C1 segment of cervical spinal cord (tissue), 14 donors: ENCODE measurements at places on chromosomes 7 and 10.

DNA sequence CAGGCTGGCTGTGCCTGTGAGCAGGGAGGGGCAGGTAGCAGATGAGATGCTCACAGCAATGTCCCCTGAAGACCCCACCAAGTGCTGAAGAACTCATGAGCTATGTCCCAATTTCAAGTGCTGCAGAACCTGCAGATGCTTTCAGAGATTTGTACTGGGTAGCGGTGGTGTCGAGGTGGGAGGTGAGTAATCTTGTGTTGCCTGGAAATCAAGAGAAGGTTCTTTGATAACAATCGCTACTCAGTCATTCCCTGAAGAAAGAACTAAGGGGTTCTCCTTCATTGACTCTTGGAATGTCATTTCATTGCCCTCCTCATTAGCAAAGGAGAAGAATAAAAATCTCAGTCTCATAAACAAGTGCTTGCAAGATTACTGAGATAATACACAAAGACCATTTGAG lies 246.4 kb downstream of the EMX2 start:
- no peak for DNase-seq

- DNase-seq, result no peak
These were observed 10.3 kb downstream of the CRHR2 start for GRCh38 chr7:30671793-30672465.

DNA sequence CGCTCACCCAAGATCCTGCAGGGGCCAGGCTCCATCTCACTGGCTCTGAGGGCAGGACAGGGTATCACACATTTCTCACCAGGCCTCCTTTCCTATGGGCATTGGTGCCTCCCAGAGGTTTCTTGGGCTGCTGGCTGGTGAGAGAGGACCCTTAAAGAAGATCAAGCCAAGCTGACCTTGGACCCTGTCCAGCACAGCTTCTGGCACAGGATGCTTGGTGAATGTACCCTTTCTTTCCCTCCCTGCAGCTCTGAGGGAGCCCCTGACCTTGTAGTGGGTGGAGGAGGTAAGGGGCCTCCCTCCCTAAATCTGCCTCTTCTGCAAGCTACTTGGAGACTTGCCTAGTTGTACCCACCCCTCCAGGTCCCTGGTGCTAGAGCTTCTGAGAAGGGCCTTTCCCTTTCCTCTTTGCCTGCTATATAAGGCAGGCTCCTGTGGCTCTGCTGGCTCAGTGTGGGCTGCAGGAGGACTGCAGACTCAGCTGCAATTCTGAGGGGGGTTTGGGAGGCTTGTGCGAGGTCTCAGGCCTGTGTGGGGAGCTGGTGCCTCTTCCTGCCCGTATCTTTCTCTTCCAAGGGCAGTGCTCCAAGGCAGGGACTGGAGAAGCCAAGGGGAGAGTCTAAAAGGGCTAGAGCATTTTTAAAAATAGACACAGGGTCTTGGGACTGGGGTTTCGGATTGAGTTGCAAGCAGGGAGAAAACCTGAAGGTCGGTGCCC lies 11.7 kb upstream of the TRIM8 start:
- DNase-seq, result no peak

- peak; percentile 69 for DNase-seq
These were observed at the start of gene ZCCHC24 for GRCh38 chr10:79445161-79445976. TSS of gene ZCCHC24 (minus strand) at chr10:79445624. CDS start at chr10:79445440, 184 bp downstream.

DNA sequence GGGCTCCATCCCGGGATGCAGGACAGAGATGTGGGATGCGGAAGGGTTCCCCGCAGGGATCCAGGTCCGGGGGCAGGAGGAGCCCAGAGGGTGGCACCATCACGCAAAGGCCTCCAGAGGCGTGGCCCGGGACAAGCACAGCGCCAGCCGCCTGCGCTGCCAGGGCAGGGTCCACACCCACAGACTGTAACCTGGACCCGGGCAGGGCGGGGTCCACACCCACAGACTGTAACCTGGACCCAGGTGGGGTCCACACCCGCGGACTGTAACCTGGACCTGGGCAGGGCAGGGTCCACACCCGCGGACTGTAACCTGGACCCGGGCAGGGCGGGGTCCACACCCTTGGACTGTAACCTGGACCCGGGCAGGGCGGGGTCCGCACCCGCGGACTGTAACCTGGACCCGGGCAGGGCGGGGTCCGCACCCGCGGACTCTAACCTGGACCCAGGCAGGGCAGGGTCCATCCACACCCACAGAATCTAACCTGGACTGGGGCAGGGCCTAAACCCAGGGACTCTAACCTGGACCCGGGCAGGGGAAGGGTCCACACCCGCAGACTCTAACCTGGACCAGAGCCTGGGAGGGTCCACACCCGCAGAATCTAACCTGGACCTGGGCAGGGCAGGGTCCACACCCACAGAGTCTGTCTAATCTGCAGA lies 37.5 kb upstream of the SUN1 start:
- no peak for DNase-seq

GRCh38 chr7:147700702-147701101 lies 889.9 kb upstream of the C7orf33 start:
- DNase-seq, result no peak

GRCh38 chr7:46695051-46695708 lies 774.1 kb upstream of the IGFBP3 start:
- DNase-seq, result no peak

- DNase-seq, result no peak
These were observed 43.9 kb downstream of the C10orf120 start for GRCh38 chr10:122655524-122656307.

- no peak for DNase-seq
These were observed 53.6 kb downstream of the COBL start for GRCh38 chr7:51262796-51263531.

GRCh38 chr7:14590206-14590605 lies 312.3 kb downstream of the DGKB start:
- DNase-seq, result no peak

DNA sequence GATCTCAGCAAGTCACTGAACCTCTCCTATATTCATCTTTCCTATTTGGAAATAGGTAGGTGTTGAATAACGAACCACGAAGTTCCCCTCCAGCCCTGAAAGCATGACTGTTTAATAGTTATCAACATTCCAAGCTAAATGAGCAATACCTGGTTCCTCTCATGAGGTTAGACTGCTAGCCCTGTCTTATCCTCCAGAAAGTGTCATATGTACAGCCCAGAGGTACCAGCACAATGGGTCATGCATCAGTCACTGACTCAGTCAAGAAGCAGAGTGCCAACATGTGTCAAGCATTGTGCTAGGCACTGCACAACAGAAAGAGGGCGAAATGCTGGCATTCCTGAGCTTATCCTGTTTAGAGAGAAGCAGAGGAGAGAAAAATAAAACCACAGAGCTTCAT lies 70.0 kb downstream of the AMPH start:
- DNase-seq, result no peak

DNA sequence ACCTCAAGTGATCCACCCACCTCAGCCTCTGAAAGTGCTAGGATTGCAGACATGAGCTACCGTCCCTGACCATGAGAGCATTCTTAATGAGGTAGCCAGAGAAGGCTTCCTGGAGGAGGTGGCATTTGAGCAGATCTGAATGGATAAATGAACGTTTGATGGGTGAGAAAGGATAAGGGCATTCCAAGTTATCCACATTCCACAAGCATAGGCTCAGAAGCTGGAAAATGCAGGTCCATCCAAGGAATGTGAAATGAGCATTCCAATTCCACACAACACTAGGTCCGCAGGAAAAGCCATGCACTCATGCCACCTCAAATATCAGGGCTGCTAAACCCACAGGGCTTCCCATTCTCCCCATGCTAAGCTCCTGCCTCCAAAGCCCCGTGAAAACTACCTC lies 17.0 kb downstream of the TMEM130 start:
- DNase-seq, result no peak

GRCh38 chr7:16419859-16420258 lies 1.5 kb downstream of the CRPPA start:
- no peak for DNase-seq
